NCI-H1105 treated with DMSO at 0.1 percent for 48 hours (cell line): ENCODE measurements at places on chromosomes 3 and 15.
A peak's percentile ranks its signal among the peaks of the same experiment; 100 is the strongest.

DNA sequence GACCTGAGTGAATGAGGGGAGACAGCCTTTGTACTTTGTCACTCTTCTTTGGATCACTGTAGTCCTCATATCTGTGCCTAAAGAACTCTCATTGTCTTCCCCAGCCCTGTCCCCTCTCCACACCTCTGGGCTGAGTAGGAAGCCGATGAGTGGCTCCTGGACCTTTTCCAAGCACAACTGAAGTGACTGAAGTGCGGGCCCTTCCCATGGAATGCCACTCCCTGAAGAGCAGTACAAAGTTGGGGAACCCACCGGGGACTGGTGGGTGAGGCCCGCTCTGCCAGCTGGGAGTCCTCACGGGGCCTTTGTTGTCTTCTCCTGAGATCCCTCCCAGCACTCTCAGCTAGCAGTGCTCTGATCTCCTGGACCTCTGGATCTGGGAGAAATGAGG lies 90.1 kb downstream of the AAGAB start:
- no peak for DNase-seq

- DNase-seq: no peak
Observed at GRCh38 chr3:32869513-32870047, 51.8 kb downstream of the TRIM71 start.

- no peak for DNase-seq
Observed at GRCh38 chr3:185089343-185089742, 63.5 kb downstream of the C3orf70 start.

GRCh38 chr3:174951498-174952005 lies 92.4 kb downstream of the NAALADL2 start:
- no peak for DNase-seq

GRCh38 chr3:100647657-100648056 lies 38.3 kb downstream of the ADGRG7 start:
- DNase-seq: no peak

DNA sequence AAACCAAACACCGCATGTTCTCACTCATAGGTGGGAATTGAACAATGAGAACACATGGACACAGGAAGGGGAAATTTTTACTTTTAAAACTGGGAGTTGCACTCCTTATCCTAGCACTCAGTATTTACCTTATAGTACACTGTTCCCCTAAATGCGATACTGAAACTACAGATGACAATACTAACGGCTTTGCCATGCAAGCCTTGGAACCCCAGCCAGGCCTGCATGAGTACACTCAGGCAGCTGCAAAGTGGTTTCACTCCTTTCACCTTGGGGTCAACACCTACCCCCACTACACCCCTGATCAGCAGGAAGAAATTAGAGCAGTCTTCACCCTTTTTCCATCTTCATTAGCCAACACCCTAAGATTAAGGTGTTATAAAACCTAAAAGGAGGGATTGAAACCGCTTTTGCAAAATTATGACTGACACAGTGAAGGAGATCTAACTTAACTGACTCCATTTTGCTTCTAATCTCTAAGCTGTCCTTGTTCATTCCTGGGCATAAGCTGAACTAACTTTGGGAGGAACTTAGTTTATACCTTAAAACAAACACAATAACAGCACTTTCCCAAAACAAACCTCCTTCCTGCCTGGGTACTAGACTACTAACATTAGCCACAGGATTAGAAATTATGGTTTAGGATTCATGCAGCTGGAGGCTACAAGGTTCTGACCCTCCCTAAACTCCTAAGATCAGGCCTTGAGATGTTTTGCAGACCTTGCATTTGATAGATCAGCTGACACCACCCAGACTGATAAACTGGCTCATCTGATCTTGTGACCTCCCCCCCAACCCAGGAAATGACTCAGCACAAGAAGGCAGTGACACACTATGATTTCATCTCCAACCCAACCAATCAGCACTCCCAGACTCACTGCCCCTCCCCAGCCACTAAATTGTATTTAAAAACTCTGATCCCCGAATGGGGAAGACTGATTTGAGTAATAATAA lies 452.1 kb upstream of the PPP2R3A start:
- no peak for DNase-seq

DNA sequence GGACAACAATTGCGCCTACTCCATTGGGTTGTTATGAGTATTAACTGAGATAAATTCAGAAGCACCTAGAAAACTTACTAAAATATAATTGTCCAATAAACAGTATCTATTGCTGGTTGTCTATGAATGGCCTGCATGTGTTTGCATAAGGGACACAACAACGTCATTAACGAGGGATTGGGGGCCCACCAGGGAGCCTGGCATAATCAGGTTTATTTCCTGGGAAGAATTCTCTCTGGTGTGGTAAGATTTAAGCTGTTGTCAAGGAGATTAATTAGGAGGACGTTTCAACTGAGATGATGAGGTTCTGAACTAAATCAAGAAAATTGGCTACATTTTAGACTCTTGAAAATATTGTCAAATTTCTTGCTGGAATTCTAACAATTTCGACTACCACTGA lies 176.1 kb upstream of the CDIN1 start:
- no peak for DNase-seq

- peak; percentile 82 for DNase-seq
Observed at GRCh38 chr3:142963516-142964448, at the start of gene PAQR9. TSS of gene PAQR9 (minus strand) at chr3:142963674. CDS start at chr3:142963336, 338 bp downstream.

DNA sequence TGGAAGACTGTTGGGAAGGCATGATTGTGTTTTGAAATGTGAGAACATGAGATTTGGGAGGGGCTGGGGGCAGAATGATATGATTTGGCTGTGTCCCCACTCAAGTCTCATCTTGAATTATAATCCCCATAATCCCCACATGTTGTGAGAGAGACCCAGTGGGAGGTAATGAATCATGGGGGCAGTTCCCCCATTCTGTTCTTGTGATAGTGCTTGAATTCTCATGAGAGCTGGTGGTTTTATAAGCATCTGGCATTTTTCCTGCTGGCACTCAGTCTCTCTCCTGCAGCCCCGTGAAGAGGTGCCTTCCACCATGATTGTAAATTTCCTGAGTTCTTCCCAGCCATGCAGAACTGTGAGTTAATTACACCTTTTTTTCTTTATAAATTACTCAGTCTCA lies 430.5 kb downstream of the OTOL1 start:
- DNase-seq: no peak

DNA sequence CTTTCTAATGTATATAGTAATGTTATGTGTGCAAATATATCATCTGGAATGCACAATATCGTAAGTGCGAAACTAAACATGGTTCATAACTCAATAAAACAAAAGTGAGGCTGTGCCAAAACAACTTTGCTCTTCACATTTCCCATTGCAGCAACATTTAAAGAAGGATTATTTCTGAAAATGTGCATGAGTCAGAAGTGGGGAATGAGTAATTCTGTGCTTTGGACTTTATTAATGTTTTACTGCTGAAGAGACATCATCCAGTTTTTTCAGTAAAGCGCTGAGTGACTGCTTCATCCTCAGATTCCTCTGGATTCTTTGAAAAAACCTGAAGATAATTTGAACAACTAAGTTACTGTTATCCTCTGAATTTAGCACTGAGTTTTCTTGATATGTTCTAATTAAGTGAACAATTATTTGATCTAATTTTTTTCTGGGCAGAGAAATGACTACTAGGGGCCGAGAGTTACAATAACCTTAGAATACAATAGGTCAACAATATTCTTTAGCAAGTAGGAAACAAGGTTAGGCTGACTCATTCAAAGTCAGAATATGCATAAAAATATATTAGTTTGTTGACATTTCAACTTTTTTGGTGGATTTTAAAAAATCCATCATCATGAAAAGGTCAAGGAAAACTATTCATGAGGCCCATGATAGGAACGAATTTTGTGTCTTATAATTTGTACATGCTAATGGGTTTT lies 20.0 kb upstream of the PLCL2 start:
- DNase-seq: no peak

GRCh38 chr3:180341516-180341915 lies 260.4 kb upstream of the TTC14 start:
- DNase-seq: no peak

GRCh38 chr15:84797212-84797611 lies 19.9 kb upstream of the ALPK3 start:
- no peak for DNase-seq

- no peak for DNase-seq
Observed at GRCh38 chr3:116046350-116046749, 398.9 kb downstream of the LSAMP start.

- peak; percentile 86 for DNase-seq
Observed at GRCh38 chr3:130850044-130850797, 43.7 kb upstream of the ATP2C1 start.

- DNase-seq: peak; percentile 87
Observed at GRCh38 chr15:75023181-75023871, at the start of gene PPCDC. TSS of gene PPCDC (plus strand) at chr15:75023590. CDS start at chr15:75028319, 4,729 bp downstream.

DNA sequence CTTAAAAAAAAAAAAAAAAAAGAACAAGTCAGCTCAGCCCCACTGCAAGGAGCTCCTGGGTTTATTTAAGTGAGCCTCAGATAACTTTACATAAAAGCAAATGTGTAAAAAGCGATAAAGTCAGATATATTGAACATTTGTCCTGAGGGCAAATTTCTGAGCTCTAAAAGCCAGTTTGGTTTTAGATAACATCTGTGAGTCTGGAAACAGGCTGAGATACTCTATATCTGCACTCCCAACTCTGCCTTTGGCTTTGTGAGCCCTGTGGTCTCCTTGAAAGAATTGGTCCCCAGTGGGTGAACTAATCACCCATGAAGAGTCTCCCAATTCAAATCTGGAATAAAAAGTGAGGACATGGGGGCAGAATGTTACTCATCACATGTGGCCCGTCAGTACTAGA lies 104.6 kb downstream of the APBA2 start:
- no peak for DNase-seq

- no peak for DNase-seq
Observed at GRCh38 chr3:128297401-128298138, 144.3 kb downstream of the EEFSEC start.

DNA sequence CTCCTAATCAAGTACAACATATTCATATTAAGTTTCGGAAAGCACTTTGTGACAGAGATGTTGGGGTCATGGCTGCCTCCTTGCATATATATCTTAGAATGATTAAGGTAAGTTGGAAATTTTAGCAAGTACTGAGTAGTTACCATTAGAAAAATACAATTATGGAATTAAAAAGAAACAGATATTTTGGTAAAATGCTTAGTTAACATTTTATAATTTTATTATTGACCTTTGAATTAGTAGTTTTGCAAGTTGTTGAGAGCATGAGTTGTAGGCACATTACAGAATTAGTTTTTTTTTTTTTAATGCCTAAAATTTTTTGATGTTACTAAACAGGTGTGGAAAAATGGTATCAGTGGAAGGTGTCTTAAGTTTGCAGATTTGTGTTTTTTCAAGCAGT lies 20.6 kb downstream of the AP4E1 start:
- DNase-seq: no peak

DNA sequence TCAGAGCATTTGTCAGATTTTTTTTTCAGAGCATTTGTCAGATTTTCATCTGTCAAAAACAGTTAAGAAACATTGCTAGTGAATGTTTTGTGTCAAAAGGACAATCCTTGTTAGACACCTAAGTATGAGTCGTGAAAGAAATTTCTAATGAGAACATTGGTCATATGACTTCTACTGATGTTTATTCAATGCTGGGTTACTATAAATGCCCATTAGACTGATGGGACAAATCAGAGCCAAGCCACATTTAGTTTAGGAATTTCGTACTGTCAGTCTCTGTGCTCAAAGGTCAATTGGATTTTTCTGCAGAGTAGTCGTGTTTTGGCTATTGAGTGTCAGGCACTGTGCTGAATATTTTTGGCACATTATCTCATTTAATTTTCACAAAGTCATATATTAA lies 31.6 kb downstream of the TSC22D2 start:
- DNase-seq: no peak

- DNase-seq: no peak
Observed at GRCh38 chr3:59143447-59143846, 93.6 kb upstream of the CFAP20DC start.

- DNase-seq: no peak
Observed at GRCh38 chr15:63513728-63514127, 9.3 kb downstream of the USP3 start.

DNA sequence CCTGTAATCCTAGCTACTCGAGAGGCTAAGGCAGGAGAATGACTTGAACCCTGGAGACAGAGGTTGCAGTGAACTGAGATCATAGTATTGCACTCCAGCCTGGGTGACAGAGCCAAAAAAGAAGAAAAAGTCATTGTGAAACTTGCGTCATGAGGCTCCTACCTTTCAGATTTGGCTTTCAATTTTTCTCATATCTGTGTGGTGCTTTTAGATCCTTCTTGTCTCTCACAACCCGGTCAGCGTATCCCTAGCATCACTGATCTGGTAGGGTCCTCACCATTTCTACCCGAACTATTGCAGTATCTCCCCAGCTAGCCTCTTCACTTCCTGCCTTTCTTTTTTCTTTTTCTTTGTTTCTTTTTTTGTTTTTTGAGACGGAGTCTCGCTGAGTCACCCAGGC lies 21.6 kb upstream of the GCNT3 start:
- DNase-seq: no peak

DNA sequence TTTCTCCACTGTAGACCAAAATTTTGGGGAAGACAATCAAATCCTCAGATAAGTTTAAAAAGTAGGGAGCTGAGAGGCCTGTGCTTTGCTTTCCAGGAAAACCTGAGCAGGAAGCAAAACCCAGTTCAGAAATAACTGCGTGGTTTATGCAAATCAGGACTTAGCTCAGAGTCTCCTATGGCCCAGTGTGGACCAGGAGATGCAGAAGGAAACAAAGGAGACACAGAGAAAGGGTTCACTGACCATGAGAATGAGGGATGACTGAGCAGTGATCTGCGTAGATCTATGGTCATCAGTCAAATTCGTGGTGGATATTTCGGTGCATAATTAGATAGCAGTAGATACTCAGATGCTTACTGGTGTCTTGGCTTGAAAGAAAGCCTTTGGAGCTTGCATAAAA lies 196.6 kb downstream of the TPRG1 start:
- DNase-seq: no peak

- peak; percentile 96 for DNase-seq
Observed at GRCh38 chr3:143090486-143090885, 29.1 kb upstream of the CHST2 start.

GRCh38 chr3:132879656-132880055 lies 157.4 kb upstream of the NPHP3 start:
- no peak for DNase-seq
